ENCODE measurements at places on chromosomes 1 and 21. TPM values are rescaled to one million over a fixed set of nuclear protein-coding genes. Genes with fewer than 3 reads are reported as not detected.
A peak's percentile ranks its signal among the peaks of the same experiment; 100 is the strongest.

The ZBED6 gene
- 0.92 TPM for polyA plus RNA-seq

The PADI3 gene
- polyA plus RNA-seq, result not detected

The GUCA2B gene
- not detected for polyA plus RNA-seq

The PALMD gene
- polyA plus RNA-seq, result 3.4 TPM

The NTMT2 gene
- 0.59 TPM for polyA plus RNA-seq

The STXBP3 gene
- polyA plus RNA-seq, result 14.8 TPM

The APCS gene
- not detected for polyA plus RNA-seq

The MINDY1 gene
- polyA plus RNA-seq, result 58.6 TPM

The GIPC2 gene
- polyA plus RNA-seq, result 0.19 TPM

GRCh38 chr1:82849460-82849859 lies 1048.7 kb downstream of the ADGRL2 start:
- DNase-seq, result no peak

DNA sequence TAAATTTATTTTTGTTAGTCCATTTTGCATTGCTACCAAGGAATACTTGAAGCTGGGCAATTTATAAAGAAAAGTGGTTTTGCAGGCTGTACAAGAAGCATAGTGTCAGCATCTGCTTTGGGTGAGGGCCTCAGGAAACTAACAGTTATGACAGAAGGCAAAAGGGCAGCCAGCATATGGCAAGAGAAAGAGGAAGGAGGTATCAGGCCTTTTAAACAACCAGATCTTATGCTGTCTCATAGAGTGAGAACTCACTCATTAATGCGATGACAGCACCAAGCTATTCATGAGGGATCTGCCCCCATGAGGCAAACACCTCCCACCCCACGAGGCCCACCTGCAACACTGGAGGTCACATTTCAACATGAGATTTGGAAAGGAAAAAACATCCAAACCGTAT lies 898.4 kb downstream of the KCNT2 start:
- DNase-seq, result no peak

DNA sequence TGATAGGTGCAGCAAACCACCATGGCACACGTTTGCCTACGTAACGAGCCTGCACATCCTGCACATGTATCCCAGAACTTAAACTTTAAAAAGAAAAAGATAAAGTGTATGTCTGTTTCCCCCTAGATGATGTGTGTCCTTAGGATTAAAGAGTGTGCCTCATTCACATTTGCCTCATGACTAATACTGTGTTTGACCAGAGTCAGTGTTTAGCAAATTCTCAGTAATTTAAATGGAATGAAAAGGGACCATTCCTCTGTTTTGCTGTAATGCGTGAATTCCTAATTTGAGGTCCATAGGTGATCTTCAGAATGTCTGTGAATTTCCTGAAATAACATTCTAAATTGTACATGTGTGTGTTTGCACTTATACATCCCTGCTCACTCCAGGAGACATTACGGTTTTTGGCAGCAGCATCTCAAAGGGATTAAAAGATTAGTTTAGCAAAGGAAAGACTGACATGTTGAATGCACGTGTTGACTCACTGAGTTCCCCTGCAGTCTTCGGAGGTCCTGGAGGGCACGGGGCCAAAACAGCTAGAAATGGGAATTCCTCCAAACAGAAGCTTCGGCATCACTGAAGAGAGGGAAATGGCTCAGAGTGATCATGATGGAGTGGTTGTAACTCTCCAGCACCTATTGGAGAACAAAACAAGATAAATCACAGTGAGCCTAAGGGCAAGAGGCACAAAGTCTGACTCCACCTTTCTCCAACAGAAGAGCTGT lies 19.1 kb upstream of the SLC35F3 start:
- peak; percentile 24 for DNase-seq

DNA sequence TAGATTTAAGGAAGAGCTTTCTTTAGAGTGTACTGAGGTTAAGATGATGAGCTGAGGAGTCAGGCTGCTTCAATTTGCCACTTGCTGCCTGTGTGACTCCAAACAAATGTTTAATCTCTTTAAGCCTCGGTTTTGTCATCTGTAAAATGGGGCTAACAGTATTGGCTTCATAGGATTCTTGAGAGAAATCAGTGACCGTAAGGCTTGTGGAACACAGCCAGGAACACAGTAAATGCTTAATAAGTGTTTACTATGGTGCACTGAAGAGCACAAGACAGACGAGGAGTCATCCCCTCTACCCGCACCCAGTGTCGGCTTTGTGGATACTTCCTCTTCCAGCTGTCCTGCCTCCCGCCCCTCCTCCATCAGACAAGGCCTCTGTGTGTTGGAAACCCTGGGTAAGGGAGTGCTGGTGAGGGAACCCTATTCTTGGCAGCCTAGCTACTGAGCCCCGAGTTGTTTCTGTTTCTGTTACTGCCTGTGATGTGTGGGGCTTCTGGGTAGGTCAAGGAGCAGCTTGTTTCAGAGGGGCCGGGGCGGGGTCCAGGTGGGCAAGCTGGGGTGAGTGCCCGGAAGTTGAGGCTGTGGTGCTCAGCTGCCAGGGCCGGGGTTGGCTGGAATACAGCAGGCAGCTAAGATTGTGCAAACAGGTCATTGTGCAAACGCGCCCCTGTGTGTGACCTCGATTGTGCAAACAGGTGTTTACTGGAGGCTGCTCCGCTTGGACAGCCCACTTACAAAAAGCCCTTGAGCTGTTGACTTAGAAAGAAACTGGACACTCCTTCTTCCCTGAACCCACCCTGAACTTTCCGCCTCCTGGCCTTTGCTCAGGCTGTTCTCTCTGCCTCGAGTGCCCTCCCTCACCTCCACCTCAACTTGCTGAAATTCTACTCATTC lies 4.0 kb upstream of the CSF3R start:
- DNase-seq, result no peak

- DNase-seq, result no peak
Measured at GRCh38 chr1:160004425-160004824, 27.4 kb downstream of the PIGM start.

DNA sequence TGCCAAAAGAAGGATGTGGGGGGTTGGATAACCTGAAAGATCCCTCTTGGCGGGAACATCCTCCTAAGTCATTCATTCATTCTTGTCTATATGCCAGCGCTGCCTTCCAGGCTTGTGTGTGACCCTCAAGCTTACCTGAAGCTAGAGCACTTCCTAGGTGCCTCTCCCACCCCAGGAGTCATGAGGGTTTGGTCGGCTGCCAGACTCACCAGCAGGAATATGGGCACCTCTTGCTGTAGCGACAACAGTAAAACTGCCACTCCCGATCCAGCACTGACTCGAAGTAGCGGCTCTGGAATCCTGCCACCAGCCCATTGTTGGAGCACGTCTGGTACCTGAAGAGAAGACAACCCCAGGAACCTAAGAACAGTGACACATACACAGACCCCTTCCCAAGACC lies 15.0 kb downstream of the DPT start:
- no peak for DNase-seq

- peak; percentile 30 for DNase-seq
Measured at GRCh38 chr1:43414634-43415223, 25.0 kb downstream of the SZT2 start.

- peak; percentile 36 for DNase-seq
Measured at GRCh38 chr1:22406722-22407495, 44.7 kb upstream of the ZBTB40 start.

DNA sequence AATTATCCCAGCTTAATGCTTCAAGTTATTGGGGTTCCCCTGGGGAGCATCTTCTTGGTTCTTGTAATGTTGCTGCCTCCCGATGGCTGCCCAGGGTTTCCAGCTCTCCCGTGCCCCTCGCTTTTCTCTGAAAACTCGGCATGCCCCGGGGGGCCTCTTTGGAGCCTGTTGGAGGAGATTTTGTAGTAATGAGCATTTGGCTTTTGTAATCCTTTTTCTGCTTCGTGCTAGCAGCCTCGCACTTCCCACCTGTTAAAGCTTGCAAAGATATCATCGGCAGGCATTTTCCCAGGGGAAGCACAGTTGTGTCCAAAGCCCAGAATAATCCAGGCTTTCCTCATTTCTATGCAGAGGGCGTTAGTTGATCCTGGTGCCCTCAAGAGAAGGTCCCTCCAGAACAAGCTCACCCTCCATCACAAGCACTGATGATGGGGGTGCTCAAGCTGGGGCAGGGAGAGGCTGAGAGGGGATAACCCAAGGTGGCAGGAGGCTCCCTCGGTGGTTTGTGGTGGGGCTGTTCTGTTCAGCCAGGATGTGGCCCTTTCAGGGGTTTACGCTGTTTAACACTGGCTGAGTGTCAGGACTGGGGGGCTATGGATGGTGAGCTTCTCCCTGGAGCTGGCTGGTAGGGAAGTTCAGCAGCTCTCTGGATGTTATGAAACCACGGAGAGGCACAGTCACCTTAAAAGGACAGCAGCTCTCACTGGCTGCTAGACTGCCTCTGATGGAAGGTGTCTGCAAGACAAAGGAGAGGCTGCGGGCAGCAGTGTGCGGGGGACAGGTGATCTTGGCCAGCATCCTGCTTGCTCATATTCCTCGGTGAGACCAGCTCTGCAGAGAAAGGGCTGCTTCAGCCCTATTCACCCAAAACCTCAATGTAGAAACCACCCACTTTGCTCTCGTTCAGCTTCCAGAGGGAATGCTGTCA lies 477.1 kb upstream of the VAMP3 start:
- DNase-seq, result peak; percentile 60

DNA sequence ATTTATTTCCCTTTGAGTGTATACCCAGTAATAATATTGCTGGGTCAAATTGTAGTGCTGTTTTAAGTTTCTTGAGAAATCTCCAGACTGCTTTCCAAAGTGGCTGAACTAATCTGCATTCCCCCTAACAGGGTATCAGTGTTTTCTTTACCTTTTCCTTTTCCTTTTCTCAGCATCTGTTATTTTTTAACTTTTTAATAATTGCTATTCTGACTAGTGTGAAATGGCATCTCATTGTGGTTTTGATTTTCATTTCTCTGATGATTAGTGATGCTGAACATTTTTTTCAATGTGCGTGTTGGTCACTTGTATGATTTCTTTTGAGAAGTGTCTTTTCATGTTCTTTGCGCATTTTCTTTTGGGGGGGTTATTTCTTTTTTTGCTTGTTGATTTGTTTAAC lies 374.9 kb upstream of the BRINP3 start:
- no peak for DNase-seq

GRCh38 chr1:245213066-245213831 lies 58.5 kb downstream of the KIF26B start:
- DNase-seq, result peak; percentile 72

- no peak for DNase-seq
Measured at GRCh38 chr1:229756666-229757065, 130.6 kb downstream of the URB2 start.

GRCh38 chr1:43348343-43348808 lies 10.4 kb upstream of the CDC20 start:
- peak; percentile 23 for DNase-seq

- DNase-seq, result no peak
Measured at GRCh38 chr21:44848821-44849521, 24.5 kb downstream of the PTTG1IP start.

DNA sequence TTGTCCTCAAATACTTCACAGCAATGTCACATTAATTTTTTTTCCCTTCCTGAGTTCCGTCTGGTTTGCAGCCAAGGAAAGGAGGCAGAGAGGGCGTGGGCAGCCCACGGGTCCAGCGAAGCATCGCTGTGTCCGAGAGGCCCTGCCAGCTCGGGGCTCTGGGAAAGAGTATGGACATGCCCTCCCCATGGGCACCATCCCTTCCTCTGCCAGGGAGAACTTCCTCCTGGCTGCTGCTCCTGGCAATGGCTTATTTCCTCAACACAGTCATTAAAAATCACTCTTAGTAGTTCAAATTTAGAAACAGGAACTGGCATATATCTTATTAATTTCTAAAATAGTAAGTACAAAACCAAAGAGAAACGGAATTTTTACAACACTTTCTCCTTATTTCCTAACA lies 115.4 kb downstream of the RIPK4 start:
- DNase-seq, result no peak

- DNase-seq, result peak; percentile 37
Measured at GRCh38 chr1:236144446-236145150, 2.3 kb downstream of the GPR137B start.

DNA sequence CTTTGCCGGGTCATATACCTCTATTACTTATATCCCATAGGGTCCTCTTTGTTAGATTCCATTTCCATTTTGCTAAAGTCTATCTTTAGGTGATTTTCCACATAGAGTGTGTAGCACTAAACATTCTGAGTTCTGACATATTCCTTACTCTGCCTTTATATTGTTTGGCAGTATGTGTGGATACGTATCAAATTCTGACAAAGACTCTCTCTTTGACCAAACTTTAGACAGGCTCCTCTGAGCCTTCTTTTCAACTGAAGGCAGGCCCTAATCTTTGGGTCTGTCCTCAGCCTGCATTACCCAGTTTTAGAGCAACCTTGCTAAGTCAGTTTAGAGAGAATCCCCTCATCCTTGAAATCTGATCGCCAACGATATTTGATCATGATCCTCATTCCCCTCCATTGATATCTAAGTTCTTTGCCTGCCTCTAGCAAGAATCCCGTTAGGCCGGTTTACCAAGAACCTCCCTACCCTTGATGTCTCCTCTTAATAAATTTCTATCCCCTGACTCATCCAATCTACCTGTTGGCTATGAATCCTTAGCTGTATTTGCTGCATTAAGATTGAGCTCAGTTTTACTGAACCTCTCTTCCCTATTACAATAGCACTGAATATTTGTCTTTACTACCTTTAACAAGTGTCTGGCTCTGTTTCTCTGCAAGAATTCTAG lies 10.4 kb upstream of the PPT1 start:
- DNase-seq, result no peak
